ENCODE measurements at places on chromosomes 11 and 22. TPM values are rescaled to one million over a fixed set of nuclear protein-coding genes. Genes with fewer than 3 reads are reported as not detected.

- H3K4me1 ChIP-seq, result no peaks in the 10 kb centered on the region
- H3K27me3 ChIP-seq, result no peaks in the 10 kb centered on the region
- no peaks in the 10 kb centered on the region for H3K36me3 ChIP-seq
- H3K27ac ChIP-seq, result no peak overlapping the region
- DNase-seq, result no peak
These were observed 85.3 kb upstream of the HEPHL1 start for GRCh38 chr11:93935826-93936225.

- no peak for DNase-seq
- H3K4me1 ChIP-seq, result no peaks in the 10 kb centered on the region
- H3K4me3 ChIP-seq, result no peak overlapping the region
- no peaks in the 10 kb centered on the region for H3K27me3 ChIP-seq
- H3K27ac ChIP-seq, result no peak overlapping the region
- no peaks in the 10 kb centered on the region for H3K36me3 ChIP-seq
These were observed 4.5 kb upstream of the RFPL1 start for GRCh38 chr22:29433856-29434255.

GRCh38 chr22:28909375-28909774 is 26.0 kb downstream of the ZNRF3 start:
- no peak overlapping the region for H3K27ac ChIP-seq
- H3K36me3 ChIP-seq, result no peaks in the 10 kb centered on the region

DNA sequence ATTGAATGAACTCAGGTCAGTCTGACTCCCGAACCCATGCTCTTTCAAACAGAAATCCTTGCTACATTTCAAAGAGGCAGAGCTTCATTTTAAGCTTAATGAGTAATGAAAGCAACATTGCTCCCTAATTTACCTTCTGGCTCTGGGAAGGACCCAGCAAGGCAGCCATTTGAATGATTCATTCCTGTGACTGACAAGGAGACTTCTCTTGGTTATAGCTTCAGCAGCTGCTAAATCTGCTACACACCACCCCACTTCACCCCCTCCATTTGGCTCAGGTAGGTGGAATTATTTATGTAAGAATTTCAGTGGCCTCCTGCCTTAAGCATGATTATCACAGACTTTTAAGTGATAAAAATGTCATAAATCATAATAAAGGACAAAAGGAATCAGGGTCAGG is 117.7 kb downstream of the KCNC1 start:
- no peaks in the 10 kb centered on the region for H3K36me3 ChIP-seq
- no peak overlapping the region for H3K27ac ChIP-seq
- no peaks in the 10 kb centered on the region for H3K27me3 ChIP-seq
- H3K4me3 ChIP-seq, result no peak overlapping the region

- H3K36me3 ChIP-seq, result no peaks in the 10 kb centered on the region
- H3K27me3 ChIP-seq, result no peaks in the 10 kb centered on the region
- DNase-seq, result no peak
- H3K4me3 ChIP-seq, result no peak overlapping the region
- H3K4me1 ChIP-seq, result peaks cover 14% of the 10 kb centered on the region
These were observed 3.9 kb downstream of the JOSD1 start for GRCh38 chr22:38696606-38697424.

- H3K27ac ChIP-seq, result no peak overlapping the region
- no peaks in the 10 kb centered on the region for H3K27me3 ChIP-seq
- no peaks in the 10 kb centered on the region for H3K36me3 ChIP-seq
- no peak for DNase-seq
- H3K4me3 ChIP-seq, result no peak overlapping the region
- H3K4me1 ChIP-seq, result no peaks in the 10 kb centered on the region
These were observed 6.1 kb downstream of the TCIRG1 start for GRCh38 chr11:68044898-68045351.

GRCh38 chr22:26321469-26321913 is 107.6 kb upstream of the ASPHD2 start:
- H3K27me3 ChIP-seq, result no peaks in the 10 kb centered on the region
- no peaks in the 10 kb centered on the region for H3K4me1 ChIP-seq
- H3K27ac ChIP-seq, result no peak overlapping the region
- no peaks in the 10 kb centered on the region for H3K36me3 ChIP-seq
- no peak overlapping the region for H3K4me3 ChIP-seq
- DNase-seq, result no peak

Gene C11orf87
- total RNA-seq, result not detected

Gene OR52H1
- total RNA-seq, result 1.4 TPM

Gene PPFIBP2
- 18.0 TPM for total RNA-seq

Gene B4GALNT4
- 90.3 TPM for total RNA-seq

Gene GAS2
- 3.0 TPM for total RNA-seq

Measured in ovary (tissue), 10 donors.